ENCODE measurements at places on chromosomes 12 and 14.

GRCh38 chr12:109861689-109862314, 18.5 kb downstream of the GLTP start:
- H3K4me1 ChIP-seq: peaks cover 3% of the 10 kb centered on the region
- no peak for DNase-seq
- no peaks in the 10 kb centered on the region for H3K27me3 ChIP-seq
- peaks cover 9% of the 10 kb centered on the region for H3K36me3 ChIP-seq
- no peak overlapping the region for H3K4me3 ChIP-seq
- H3K27ac ChIP-seq: no peak overlapping the region

GRCh38 chr14:59707778-59708561, 131.4 kb upstream of the CCDC175 start:
- no peak for DNase-seq
- peaks cover 1% of the 10 kb centered on the region for H3K27me3 ChIP-seq
- H3K4me3 ChIP-seq: no peak overlapping the region
- H3K4me1 ChIP-seq: no peaks in the 10 kb centered on the region
- H3K36me3 ChIP-seq: no peaks in the 10 kb centered on the region

DNA sequence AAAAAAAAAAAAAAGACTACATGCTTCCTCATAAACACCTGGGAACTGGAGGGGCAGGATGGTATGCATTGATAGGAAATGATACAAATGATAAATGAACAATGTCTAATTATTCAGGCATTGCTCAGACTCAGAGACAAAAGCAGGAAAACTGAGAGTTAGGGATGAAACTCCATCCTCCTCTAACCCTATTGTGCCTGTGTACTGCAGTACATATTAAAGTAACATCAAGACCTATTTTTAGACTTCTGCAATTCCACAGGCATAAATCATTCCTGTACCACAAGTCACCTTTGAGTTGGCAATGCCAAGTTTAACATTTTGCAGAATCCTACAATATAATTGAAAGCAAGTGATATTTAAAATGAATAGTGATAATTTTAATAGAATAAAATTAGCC, 156.5 kb upstream of the USP15 start:
- H3K27ac ChIP-seq: no peak overlapping the region
- H3K36me3 ChIP-seq: no peaks in the 10 kb centered on the region
- H3K4me1 ChIP-seq: no peaks in the 10 kb centered on the region

GRCh38 chr12:41074473-41074769, 113.7 kb upstream of the PDZRN4 start:
- no peak overlapping the region for H3K27ac ChIP-seq
- no peaks in the 10 kb centered on the region for H3K4me1 ChIP-seq
- DNase-seq: no peak

- H3K36me3 ChIP-seq: peaks cover 2% of the 10 kb centered on the region
- H3K27me3 ChIP-seq: no peaks in the 10 kb centered on the region
- peak overlapping the region; percentile 95 for H3K27ac ChIP-seq
- no peak overlapping the region for H3K4me3 ChIP-seq
- DNase-seq: no peak
These were observed 447.4 kb downstream of the RAD51B start for GRCh38 chr14:68266998-68267397.

DNA sequence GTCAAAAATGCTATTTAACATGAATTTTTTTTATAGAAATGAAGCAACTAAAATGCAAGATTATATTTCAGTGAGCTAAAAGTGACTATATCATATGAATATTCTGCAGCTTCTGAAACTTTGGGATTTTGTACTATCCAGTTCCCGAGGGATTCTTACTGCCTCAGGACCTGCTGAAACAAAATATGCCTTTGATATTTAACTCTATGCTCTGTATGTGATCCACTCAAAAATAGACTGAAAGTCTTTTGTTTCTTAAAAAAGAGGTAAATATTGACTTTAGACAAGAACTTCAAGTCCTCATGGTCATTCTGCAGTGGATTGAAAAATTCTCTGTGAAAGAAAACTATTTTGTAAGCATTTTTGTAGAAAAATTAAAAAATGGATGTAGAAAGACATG, 22.4 kb downstream of the CNTN1 start:
- DNase-seq: no peak
- no peak overlapping the region for H3K4me3 ChIP-seq

GRCh38 chr14:77565289-77565993, 51.0 kb downstream of the SPTLC2 start:
- no peak overlapping the region for H3K4me3 ChIP-seq
- H3K27ac ChIP-seq: peak overlapping the region; percentile 6
- peaks cover 25% of the 10 kb centered on the region for H3K36me3 ChIP-seq
- no peaks in the 10 kb centered on the region for H3K27me3 ChIP-seq
- DNase-seq: no peak

- no peak overlapping the region for H3K4me3 ChIP-seq
- H3K36me3 ChIP-seq: no peaks in the 10 kb centered on the region
- peaks cover 2% of the 10 kb centered on the region for H3K4me1 ChIP-seq
These were observed 75.1 kb downstream of the ADGRD1 start for GRCh38 chr12:131028587-131029338.

DNA sequence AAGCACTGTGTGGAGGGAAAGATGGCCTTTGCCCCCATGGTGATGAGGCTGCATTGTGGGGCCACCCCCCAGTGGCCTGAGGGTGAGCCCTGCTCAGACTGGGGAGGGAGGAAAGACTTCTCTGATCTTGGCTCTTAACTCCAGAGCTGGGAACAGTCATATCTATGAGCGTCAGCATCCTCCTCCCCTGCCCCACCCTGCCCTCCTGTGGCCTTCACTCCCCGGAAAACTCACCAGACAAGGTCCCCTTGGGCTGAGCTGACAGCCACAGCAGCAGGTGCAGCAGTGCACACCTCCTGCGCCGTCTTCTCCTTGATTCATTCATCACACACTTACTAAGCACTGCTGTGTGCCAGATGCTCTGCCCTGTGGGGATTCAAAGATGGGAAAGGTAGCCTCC, 98.8 kb downstream of the B4GALNT3 start:
- no peak overlapping the region for H3K4me3 ChIP-seq
- no peak for DNase-seq

GRCh38 chr14:65002586-65003210, 16.0 kb downstream of the FNTB start:
- DNase-seq: no peak
- no peaks in the 10 kb centered on the region for H3K27me3 ChIP-seq
- H3K4me1 ChIP-seq: peaks cover 2% of the 10 kb centered on the region
- no peak overlapping the region for H3K27ac ChIP-seq

DNA sequence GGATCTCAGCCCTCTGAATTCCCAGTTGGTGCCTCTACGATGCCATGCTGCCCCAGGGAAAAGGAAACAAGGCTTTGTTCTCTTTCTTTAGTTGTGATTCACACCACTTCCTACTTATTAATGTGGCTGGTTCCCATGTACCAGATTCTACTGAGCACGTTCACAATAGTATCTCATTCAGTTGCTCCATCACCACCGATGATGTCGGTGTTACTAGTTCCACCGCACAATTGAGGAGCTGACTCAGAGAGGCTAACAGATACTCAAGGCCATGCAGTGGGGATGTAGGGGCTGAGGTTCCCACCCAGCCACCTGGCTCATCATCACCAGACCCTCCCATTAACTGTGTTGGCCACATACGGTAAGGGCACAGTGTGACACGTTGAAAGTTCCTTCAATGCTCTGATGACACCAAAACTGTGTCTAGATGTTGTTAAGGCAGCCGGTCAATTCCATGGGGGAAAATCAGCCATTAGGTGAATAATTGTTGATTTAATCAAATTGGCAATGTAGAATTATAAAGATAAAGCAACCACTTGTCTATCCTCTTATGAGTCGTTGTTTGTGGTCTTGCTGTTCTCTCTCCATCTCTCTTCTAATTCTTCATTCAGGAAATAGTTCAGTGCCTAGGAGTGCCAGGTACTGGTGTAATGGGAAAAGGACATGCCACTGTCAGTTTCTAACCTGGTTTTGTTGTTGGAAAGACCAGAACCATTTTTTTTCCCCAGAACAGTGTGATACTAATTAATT, 244.2 kb upstream of the CRY1 start:
- H3K27me3 ChIP-seq: peaks cover 14% of the 10 kb centered on the region
- H3K4me3 ChIP-seq: no peak overlapping the region
- H3K4me1 ChIP-seq: no peaks in the 10 kb centered on the region
- H3K36me3 ChIP-seq: no peaks in the 10 kb centered on the region
- DNase-seq: no peak

GRCh38 chr12:114215746-114216145, 190.2 kb downstream of the TBX5 start:
- H3K4me3 ChIP-seq: no peak overlapping the region
- peaks cover 7% of the 10 kb centered on the region for H3K27me3 ChIP-seq
- no peaks in the 10 kb centered on the region for H3K36me3 ChIP-seq
- no peaks in the 10 kb centered on the region for H3K4me1 ChIP-seq

GRCh38 chr12:83150465-83151189, 463.9 kb downstream of the TMTC2 start:
- no peaks in the 10 kb centered on the region for H3K36me3 ChIP-seq
- H3K27me3 ChIP-seq: no peaks in the 10 kb centered on the region
- no peak overlapping the region for H3K4me3 ChIP-seq

- no peak overlapping the region for H3K4me3 ChIP-seq
- no peaks in the 10 kb centered on the region for H3K4me1 ChIP-seq
- no peak overlapping the region for H3K27ac ChIP-seq
- H3K36me3 ChIP-seq: no peaks in the 10 kb centered on the region
- H3K27me3 ChIP-seq: no peaks in the 10 kb centered on the region
These were observed 120.9 kb upstream of the MIS18BP1 start for GRCh38 chr14:45373877-45374276.

GRCh38 chr12:89162589-89163261, 189.6 kb downstream of the DUSP6 start:
- H3K4me1 ChIP-seq: peaks cover 19% of the 10 kb centered on the region
- H3K4me3 ChIP-seq: no peak overlapping the region
- no peak overlapping the region for H3K27ac ChIP-seq
- no peak for DNase-seq
- no peaks in the 10 kb centered on the region for H3K27me3 ChIP-seq

DNA sequence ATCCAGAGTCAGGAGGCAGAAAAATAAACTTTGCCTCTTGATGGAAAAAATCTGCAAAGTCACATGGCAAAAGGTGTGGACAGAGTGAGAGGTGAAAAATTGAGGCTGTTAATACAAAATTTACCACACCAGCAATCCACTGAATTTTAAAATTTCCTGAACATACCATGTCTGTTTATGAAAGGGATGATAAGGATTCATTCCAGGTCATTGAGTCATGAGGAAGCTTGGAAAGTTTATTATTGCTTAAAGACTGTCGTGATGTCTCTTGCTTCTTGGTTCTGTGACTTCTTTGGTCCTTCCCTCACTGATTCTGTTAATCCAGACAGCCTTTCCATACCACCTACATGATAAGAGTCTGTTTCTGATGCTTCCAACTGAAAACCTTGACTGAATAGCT, 73.2 kb downstream of the TTC6 start:
- no peaks in the 10 kb centered on the region for H3K27me3 ChIP-seq
- H3K36me3 ChIP-seq: no peaks in the 10 kb centered on the region
- no peak overlapping the region for H3K4me3 ChIP-seq
- no peak for DNase-seq
- no peak overlapping the region for H3K27ac ChIP-seq

- no peaks in the 10 kb centered on the region for H3K27me3 ChIP-seq
- no peak overlapping the region for H3K4me3 ChIP-seq
- peak overlapping the region; percentile 31 for H3K27ac ChIP-seq
- DNase-seq: no peak
These were observed 57.7 kb downstream of the ETNK1 start for GRCh38 chr12:22682663-22683062.

- H3K4me3 ChIP-seq: peak within 1 kb of the TSS; percentile 66
- DNase-seq: no peak
- peaks cover 5% of the 10 kb centered on the region for H3K4me1 ChIP-seq
These were observed at the start of gene KLRK1 for GRCh38 chr12:10389904-10390303. TSS of gene KLRK1 (minus strand) at chr12:10390041. CDS start at chr12:10388810, 1,231 bp downstream.

DNA sequence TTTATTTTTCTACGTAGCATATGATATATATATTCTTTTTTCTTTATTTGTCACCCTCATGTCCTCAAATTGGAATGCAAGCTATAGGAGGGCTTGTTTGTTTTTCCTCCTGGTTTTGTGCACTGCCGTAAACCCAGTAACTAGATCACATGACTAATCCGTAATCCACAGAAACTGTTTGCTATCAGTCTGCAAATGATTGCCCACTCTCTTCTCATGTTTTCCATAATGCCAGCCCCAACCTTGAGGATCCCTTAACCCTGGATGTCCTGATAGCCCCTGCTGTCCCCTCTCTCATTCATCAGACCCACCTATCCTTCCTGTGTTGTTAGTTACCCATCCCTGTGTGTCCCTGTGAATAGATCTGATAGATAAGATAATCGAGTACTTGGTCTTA, 94.0 kb downstream of the TSPAN9 start:
- H3K36me3 ChIP-seq: peaks cover 2% of the 10 kb centered on the region
- peaks cover 10% of the 10 kb centered on the region for H3K27me3 ChIP-seq
- DNase-seq: no peak
- no peak overlapping the region for H3K4me3 ChIP-seq

- no peak for DNase-seq
- H3K36me3 ChIP-seq: peaks cover 5% of the 10 kb centered on the region
- peaks cover 3% of the 10 kb centered on the region for H3K4me1 ChIP-seq
These were observed 96.2 kb downstream of the CIT start for GRCh38 chr12:119780786-119781434.

DNA sequence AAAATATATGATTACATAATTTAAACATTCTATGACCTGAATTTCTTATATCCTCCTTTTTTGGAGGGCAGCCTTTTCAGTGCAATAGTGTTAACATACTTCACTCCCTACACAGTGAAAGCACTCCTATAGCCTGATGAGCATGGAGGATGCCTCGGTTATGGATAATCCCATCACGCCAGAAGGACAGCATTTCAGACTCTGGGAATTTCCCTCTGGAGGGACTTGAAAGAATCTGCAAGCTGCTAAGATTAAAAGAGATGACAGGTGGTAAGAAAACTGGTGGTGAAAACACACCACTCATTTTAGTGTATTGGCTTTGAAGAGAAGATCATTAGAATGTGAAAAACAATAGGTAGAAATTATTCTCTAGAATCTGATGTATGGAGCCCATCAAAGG, 99.3 kb upstream of the LMNTD1 start:
- DNase-seq: no peak
- H3K36me3 ChIP-seq: no peaks in the 10 kb centered on the region
- H3K27ac ChIP-seq: no peak overlapping the region
- H3K4me1 ChIP-seq: peaks cover 3% of the 10 kb centered on the region
- no peak overlapping the region for H3K4me3 ChIP-seq

- H3K36me3 ChIP-seq: no peaks in the 10 kb centered on the region
- H3K4me3 ChIP-seq: no peak overlapping the region
These were observed 146.4 kb upstream of the FKBP4 start for GRCh38 chr12:2648406-2648805.
